ENCODE measurements at places on chromosomes 5 and 9.

DNA sequence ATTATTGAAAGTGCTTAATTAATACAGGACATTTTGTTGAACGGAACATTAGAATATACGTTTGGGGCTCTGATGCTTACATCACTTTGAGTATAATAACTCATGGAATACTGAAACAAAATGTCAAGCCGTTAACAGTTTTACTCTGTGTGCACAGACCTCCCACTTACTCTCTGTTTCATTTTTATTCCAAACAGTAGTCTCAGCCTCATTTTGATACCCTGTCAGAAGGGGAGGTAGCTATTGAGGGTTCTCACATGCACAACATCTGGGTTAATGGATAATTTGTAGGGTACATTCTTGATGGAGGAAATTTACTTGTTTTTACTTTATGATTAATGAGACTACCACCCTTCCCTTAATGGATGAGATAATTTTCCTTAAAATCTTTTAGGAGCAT is 59.0 kb downstream of the SCAMP1 start:
- no peak for DNase-seq

DNA sequence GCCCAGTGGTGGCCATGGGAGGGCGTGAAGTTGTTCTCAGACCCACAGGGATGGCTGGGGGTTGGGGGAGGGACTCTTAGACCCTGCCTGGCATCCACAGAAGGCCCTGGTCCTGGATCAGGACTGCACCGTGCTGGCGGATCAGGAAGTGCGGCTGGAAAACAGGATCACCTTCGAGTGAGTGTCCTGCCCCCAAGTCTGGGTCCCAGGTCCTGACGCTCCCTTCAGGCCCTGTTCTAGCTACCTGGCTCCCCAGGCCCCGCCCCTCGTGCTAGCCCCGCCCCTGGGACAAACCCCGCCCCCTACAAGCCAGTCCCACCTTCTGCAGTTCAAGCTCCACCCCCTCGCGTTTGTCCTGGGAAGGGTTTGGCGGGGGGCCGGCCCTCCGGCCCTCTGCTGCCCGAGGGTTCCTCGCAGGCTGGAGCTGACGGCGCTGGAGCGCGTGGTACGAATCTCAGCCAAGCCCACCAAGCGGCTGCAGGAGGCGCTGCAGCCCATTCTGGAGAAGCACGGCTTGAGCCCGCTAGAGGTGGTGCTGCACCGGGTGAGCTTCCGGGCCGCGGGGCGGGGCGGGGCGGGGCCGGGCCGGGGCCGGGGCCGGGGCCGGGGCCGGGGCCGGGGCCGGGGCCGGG is 12.9 kb downstream of the RGS14 start:
- DNase-seq: peak; percentile 79

GRCh38 chr9:108874058-108874788 is 12.2 kb downstream of the ACTL7A start:
- DNase-seq: no peak

GRCh38 chr5:143653256-143653655 is 158.7 kb upstream of the HMHB1 start:
- DNase-seq: peak; percentile 55

GRCh38 chr5:2602451-2603271 is 148.8 kb downstream of the IRX2 start:
- no peak for DNase-seq

GRCh38 chr9:98191671-98192502 is 550 bp downstream of the CORO2A start:
- peak; percentile 22 for DNase-seq

All from M059J (cell line).